ENCODE measurements at places on chromosomes 7 and 10.

- DNase-seq: no peak
Measured at GRCh38 chr10:21427804-21428481, 97.5 kb downstream of the SKIDA1 start.

- DNase-seq: peak; percentile 73
Measured at GRCh38 chr10:105837951-105838350, 1196.9 kb downstream of the SORCS3 start.

- peak; percentile 61 for DNase-seq
Measured at GRCh38 chr10:131144196-131144595, 167.3 kb downstream of the TCERG1L start.

- no peak for DNase-seq
Measured at GRCh38 chr10:43846187-43846680, 197.6 kb upstream of the ZNF32 start.

DNA sequence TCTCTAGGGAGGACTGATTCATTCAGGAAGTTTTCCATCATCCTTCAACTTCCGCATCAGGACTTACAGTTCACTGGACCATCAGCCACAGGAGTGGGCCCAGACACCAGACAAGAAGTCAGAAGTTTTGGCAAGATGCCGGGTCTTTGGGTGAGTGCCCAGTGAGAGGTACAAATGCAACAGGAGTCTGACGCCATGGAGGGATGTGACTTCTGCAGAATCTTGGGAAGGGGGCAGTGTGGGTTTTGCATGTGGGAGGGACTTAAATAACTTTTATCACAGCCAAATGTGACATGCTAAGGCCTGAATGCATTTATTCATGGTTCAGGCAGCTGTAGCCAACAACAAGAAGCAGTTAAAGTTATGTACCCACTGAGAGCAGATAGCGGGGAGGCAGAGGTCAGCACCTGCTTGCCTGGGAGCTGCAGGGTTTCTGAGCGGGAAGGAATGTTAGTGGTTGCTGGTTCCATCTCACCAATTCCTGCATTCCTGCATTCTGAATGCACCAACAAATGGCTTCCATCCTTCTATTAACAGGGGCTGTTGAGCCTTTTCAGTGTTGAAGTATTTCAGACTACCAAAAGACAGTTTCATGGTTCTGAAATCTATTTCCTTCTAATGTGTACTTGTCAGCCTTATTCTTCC, 375.2 kb downstream of the PAXIP1 start:
- DNase-seq: no peak

DNA sequence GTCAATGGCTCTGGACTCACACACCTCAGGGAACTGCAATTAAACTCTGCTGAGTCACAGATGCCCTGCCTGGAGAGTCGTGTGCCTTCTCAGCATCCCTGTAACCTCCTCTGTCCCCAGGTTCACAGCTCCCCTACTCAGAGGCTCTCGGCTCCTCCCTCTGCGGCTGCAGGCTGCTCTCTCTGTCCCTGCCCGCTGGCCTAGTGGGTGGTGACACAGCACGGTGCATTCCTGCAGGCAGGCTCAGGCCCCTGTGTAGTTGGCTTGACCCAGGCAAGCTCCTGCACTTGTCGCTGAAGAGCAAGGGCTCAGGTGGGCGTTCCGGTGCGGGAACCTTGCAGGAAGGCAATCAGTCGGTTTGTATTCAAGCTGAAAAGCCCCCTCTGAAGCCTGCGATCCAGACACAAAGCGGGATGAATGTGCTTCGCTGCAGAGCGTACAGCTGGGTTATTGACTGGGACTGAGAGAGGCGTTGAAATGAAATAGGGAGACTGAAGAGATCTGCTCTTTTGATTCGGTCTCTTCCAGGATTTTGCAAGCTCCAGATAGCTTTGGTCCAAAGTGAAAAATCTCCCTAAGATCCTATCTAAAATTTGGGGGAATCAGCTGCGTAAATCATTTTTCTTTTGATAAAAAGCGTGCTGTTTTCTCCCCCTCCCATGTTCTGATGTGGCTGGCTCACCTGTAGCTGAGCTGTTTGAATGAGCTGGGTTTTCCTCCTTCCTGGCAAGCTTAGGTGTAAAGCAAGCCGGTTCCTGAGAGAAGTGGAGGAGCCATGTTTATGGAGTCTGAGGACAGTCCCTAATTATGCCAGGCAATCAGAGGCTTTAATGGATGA, 208.7 kb upstream of the PHYHIPL start:
- peak; percentile 87 for DNase-seq

GRCh38 chr10:16367621-16368292, 69.1 kb upstream of the PTER start:
- peak; percentile 43 for DNase-seq

- no peak for DNase-seq
Measured at GRCh38 chr7:16211402-16211925, 209.9 kb downstream of the CRPPA start.

DNA sequence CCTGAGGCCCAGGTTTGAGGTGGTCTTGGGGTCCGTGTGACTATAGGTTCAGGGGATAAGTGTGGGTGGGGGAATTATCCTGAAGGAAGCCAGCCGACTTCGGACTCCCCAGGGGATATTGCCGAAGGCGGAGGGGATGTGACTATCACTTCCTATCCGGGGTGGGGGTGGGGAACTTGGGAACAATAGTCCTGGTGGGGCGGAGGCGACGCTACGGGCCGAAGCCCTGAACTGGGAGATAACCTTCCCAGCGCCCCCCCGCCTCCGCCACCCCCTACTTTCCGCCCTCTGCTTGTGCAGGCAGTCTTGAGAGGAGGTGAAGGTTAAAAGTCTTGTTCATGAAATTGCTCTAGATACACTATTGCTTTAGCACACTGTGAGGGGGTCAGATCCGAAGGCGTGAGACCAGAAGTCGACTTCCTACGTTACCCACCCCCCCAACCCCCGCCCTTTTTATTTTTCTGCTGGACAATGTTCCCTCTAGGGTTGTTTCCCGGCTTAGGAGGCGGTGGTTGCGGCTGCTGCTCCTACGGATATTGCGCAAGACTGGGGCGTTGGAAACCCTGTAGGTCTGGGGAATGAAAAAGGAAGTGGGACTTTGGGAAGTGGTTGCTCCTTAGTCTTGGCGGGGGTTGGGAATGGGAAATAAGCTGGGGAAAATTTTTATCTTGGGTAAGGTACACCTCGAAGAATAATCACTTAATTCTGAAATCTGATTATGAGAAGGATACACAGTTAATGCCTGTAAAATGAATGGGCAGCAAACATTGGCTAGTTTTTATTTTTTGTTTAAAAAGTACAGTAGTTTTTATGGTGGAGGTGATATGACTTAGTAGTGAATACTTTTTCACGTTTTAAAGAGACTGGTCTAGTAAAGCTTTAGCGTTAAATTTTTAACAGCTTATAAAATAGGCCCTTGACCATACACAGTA, 1.5 kb downstream of the PTPN12 start:
- peak; percentile 87 for DNase-seq

GRCh38 chr10:43980313-43980712, 331.6 kb upstream of the ZNF32 start:
- DNase-seq: no peak

- no peak for DNase-seq
Measured at GRCh38 chr7:24931844-24932243, 48.1 kb downstream of the OSBPL3 start.

GRCh38 chr7:11616466-11616865, 215.5 kb downstream of the THSD7A start:
- DNase-seq: no peak

DNA sequence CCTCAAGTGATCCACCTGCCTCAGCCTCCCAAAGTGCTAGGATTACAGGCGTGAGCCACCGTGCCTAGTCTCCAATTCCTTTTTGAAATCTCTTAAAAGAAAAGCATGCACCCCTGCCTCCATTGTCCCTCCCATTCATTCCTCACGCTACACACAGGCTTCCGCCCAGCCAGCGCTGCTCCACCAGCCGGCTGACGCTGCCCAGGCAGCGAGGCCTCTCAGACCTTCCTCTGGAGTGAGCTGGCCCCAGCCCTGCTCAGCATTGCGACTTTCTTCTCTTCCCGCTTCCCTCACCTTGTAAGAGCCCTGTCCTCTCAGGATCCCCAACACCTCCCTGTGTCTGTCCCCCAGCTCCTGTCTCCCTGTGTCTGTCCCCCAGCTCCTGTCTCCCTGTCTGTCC, 23.6 kb downstream of the RGS10 start:
- DNase-seq: no peak

DNA sequence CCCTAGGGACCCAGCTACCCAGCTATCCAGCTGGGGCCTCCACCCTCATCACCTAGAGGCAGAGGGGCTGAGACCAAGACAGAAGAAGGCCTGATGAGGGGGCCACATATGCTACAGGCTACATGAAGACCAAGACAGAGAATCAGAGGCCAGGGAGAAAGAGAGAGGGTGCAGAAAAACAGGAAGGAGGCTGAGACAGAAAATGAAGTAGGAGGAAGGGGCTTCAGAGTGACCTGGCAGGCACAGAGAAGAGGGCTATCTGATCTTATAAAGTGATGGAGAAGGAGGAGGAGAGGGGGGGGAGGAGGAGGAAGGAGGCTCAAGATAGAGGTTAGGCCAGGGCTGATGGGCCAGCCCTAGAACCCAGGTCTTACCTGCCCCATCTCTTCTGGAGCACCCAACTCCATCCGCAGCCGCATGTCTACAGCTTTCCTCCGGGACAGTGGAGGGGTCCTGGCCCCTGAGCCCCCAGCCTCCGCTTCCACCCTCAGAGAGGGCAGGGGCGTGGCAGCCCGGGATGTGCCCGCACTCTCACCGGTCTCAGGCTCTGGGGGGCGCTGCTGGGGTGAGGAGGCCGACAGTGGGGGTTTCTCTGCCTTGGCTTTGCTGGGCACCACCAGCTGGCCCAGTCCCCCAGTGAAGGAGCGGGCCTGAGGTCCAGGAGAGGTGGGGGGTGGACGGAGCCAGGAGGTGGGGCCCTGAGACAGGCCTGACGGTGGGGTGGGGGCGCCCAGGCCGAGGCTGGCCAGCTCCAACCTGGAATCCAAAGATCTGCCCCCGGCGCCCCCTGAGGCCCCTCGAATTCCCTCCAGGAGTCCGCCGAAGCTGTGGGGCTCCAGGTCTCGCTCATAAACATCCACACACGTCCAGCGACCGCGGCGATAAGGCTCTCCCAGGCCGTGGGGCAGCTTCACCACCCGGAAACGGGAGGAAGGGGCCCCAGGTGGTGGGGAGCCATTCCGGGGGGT, 1.8 kb downstream of the TSC22D4 start:
- DNase-seq: no peak

DNA sequence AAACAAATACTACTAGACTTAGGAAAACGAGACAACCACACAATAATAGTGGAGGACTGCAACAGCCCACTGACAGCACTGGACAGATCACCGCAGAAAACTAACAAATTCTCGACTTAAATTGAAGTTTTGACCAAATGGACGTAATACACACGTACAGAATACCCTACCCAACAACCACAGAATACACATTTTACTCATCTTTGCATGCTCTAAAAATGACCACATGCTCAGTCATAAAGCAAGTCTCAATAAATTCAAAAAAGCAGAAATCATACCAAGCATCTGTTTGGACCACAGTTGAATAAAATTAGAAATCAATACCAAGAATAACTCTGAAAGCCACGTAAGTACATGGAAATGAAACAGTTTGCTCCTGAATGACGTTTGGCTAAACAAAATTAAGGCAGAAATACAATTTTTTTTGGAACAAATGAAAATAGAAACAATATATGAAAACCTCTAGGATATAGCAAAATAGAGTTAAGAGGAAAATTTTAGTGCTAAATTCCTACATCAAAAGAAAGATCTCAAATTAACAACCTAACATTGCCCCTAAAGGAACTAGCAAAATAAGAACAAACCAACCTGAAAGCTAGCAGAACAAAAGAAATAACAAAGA, 30.6 kb downstream of the MAPK8 start:
- DNase-seq: no peak

DNA sequence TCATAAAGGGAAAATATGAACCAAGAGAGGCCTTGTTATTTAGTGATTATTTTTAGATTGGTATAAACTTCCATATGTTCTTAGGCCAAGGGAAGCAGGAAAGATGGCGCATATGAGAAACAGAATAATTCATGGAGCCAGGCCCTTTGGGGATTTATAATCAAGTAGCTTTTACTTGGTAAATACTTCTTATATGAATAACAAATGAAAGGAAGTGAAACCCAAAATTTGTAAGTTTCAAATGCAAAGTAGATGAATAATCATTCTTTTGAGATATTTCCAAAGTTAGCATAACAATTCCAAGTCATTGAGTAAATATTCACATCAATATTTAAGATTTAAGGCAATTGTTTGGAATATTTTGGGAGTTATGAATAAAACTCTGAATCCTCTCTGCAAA, 13.9 kb upstream of the OPTN start:
- no peak for DNase-seq

DNA sequence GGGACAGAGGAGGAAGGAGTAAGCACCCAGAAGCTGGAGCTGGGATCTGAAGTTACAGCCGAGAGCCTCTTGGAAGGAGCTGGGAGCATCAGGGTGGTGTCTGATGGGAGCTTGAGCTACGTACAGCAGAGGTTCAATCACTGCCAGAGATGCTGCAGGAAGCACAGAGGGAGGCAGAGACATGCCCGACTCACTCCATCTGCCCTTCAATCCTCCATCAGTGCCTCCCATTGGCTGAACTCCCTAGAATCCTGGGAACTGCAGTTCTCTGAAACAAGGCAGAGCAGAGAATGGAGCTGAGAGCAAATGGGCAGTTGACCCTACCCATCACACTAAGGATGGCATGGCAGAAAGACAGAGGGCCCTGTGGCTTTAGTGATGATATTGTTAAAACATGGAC, 40.0 kb upstream of the CTBP2 start:
- DNase-seq: no peak

DNA sequence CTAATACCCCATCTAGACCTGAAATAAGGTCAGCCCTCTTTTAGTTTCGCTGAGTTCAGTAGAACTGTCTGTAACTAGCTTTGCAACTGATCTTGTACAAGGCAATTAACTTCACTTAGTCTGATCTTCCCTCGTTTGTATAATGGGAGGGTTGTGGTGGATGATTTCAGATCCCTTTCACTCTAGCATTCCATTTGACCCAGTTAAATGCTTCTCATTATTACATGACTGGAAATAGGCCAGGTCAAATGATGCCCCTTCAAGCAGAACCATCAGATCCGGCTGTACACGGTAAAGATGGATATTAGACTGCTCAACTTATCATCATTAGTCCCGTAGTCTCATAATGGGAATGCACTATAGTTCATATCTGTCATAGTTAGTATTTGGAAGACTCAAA, 1009.0 kb downstream of the LRMDA start:
- DNase-seq: peak; percentile 71

DNA sequence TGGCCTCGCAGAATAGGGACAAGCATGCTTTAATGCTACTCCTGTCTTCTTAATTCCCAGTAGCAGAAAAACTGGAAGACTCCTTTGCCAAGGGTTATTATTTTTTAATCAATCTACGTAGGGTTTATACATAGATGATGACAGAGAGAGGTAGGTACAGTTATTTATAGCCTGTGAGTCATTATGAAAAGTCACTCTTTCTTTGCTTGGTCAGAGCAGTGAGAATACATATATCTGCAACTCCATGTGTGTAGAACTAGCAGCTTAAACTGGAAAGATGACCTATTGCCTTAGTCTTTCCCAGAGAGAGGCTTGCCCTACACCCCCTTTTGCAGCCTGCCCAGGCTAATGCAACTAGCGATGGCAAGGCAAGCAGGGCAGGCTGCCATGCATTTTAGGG, 1050.6 kb downstream of the NRG3 start:
- no peak for DNase-seq

- no peak for DNase-seq
Measured at GRCh38 chr10:114751856-114752255, 69.7 kb upstream of the FHIP2A start.

- DNase-seq: no peak
Measured at GRCh38 chr10:133259602-133259989, 17.1 kb downstream of the ADAM8 start.
